ENCODE measurements at places on chromosomes 6 and 20.

DNA sequence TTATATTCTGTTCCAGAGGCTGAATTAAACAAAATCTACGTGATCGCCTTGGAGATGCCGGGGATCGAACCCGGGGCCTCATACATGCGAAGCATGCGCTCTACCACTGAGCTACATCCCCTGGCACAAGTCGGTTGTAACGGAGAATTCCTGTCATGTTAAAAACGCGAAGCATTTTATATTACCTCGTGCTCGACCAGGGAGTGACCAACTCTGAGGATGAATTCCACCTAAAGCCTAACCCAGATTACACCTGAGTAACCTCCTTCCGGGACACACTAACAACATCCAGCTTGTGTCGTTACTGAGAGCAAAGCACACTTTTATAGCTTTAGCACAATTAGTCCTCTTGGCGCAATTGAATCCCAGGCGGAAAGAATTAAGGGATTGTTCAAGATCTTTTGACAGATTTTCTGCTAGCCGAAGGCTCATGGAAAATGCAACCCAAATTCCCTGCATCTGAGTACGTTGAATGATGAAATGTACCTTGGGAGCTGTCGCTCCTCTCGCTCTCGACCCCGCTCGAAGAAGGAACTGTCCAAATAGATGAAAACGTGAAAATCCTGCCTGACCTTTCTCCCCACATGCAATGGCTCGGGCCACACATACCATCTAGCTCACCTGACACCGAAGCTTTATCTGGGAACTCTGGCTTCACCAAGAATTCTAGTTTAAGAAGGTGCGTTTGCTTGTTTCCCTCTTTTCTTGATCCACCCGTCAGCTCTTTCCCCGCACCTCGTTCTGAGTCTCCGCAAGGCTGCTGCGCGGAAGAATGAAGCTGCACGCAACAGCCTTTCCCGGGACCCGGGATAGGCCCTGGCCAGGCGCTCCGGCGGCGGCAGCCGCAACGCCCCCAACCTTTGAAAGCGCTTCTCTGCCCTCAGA lies 148.3 kb downstream of the GPX5 start:
- DNase-seq, result peak; percentile 85

- DNase-seq, result no peak
Observed at GRCh38 chr20:53672484-53673129, 79.0 kb upstream of the ZNF217 start.

DNA sequence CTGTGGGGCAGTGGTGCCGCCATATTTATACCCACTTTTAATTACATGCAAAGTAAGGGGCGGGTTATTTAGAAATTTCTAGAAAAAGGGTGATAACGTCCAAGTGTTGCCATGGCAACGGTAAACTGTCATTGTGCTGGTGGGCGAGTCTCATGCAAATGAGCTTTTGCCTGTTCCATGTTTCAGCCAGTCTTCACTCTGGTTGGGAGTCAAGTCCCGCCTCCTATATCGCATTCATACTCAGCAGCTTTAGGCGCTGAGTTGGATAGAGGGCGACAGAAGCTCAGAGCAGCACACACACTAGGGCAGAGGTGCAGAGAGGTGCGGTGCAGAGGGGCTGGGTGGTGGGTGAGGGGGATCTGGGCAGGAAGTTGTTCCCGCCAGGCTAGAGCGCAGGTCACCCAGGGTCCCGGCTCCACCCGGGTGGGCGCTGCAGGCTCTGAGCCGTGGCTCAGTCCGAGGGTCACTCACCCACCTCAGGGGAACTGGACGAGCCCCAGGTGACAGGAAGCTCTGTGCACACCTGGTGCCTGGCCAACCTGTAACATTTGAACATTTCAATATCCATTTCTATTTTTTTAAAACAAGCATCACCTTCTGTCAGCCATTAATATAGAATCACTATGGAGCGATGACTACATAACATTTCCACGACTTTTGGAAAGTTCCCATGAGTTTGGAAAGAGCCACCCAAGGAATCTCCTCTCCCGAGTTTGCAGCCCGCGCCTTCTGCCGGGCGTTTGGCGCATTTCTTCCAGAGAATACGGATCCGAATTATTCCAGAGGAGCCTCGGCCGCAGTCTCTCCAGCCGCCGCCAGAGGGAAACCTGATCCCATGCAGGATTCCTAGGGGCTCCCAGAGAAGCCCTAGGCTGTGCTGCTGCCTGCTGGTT lies 89.1 kb upstream of the PHACTR3 start:
- peak; percentile 59 for DNase-seq

DNA sequence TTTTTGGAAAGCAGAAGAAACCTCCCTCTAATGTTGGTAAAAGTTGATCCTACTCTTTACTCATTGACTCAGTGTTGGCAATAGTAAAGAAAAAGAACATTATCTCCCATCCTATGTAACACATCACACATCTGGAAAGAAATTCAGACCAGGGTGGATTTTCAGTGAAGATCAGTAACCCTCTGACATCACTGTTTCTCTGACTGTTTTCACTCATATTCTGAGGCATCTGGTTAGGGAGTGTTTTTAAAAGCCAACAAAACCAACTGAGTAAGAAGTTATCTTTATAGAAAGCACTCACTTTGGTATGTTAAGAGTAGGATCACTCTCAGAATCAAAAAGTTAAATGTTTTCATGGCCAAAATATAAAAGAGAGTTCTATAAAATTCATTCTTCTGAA lies 143.6 kb downstream of the DST start:
- DNase-seq, result no peak

GRCh38 chr6:52727908-52728307 lies 35.4 kb downstream of the GSTA2 start:
- no peak for DNase-seq

- no peak for DNase-seq
Observed at GRCh38 chr6:35145757-35146156, 4.6 kb upstream of the TCP11 start.

DNA sequence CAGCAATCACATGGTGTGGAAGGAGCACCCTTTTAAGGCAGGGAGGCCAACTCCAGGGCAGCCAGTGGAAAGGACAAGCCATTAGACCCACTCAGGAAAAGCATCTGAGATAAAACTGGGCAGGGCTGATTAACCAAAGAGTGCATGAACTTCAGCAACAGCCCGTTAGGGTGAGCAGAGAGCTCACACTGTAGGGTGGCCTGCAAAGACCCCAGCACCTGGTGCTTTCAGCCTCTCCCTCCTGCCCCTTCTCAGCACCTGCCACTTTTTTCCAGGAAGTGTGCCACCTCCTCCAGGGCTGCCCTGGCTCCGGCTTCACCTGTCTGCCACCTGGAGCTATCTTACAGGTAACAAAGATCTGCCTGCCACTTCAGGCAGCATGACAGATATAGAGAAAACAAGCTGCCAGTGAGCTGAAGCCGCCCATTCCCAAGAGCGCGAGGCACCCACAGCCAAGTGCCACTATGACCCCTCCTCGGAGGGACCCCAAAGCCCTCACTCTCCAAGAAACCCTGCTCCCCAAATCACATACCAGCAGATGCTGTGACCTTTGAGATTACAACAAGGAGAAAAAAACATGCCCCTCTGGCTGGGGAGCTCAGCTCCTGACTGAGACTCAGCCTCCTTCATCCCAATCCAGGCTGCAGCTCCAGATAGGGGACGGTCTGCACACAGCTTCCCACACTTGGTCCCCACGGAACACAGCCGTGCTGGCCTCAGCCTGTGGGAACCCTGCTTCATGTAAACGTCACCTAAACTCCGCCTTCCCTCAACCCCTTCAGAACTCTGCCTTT lies 71.2 kb downstream of the ABHD12 start:
- DNase-seq, result no peak

GRCh38 chr20:2455771-2456497 lies 14.7 kb downstream of the SNRPB start:
- DNase-seq, result no peak

DNA sequence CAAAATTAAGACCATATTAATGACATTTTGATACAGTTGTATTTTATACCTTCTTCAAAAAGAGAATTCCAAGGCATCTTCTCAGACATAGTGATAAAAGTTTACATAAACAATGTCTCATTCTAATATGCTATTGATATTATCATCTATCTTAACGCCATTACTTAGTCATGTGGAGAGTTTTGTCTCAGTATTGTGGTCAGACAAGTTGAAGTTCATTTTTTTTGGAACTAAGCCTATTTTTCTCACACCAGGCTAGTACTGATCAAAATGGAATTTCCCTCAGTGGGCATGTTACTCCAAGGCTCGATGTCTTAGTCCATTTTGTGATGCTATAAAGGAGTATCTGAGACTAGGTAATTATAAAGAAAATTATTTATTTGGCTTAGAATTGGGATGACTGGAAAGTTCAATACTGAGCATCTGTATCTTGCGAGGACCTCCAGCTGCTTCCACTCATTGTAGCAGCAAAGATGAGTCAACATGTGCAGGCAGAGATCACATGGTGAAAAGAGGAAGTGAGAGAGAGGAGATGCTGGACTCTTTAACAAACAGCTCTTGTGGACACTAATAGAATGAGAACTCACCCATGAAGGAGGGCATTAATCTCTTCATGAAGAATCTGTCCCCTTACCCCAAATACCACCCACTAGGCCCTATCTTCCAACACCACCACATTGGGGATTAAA lies 825.5 kb upstream of the MANEA start:
- DNase-seq, result no peak

DNA sequence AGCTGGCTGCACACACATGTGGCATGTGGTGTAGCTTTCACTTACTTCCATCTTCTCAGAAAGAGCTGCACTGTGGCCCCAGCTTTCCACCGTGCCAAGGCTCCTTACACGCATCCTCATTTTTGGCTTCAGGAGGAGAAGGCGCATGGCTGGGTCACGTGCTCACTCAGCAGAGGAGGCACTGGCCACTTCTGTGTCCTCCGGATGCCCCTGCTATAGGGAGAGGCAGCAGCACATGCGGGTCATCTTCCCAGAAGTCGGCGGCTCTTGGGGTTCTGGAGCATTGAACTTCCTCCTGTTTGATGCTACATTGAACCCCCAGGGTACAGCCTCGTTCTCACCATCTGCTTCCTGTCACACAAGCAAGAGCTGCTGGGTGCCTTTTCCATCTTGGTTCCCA lies 111.3 kb downstream of the FAM120B start:
- no peak for DNase-seq

GRCh38 chr20:64254571-64255360 lies 782 bp upstream of the PCMTD2 start:
- peak; percentile 32 for DNase-seq

- no peak for DNase-seq
Observed at GRCh38 chr20:49028684-49029083, 17.4 kb upstream of the CSE1L start.

- no peak for DNase-seq
Observed at GRCh38 chr6:138991206-138991605, 3.2 kb upstream of the REPS1 start.

GRCh38 chr20:36040571-36040970 lies 72.2 kb downstream of the CNBD2 start:
- no peak for DNase-seq

DNA sequence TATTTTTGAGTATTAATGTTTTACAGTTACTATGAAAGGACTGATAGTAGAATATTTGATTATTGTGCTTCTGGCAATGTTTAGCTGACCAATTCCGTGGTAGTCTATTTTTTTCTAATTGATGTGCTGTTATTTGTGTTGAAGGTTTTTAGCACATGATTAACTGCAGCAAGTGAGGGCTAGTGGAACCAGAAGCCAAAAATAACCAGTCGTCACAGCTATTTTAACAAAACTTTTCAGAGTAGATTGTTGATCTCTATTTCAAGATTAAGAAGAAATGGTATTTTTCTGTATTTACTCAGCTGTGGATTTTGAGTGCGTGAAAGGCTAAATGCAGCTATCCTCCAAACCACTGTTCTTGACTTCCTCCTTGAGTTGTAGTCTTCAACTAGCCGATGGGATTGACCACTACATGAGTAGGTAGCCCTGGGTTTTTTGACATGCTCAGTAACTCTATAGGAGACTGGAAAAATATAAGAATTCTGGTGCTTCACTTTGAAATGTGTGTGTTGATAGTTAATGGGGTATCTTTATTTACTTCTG lies 258.0 kb downstream of the ZFAND3 start:
- no peak for DNase-seq

GRCh38 chr6:56995347-56995902 lies 40.5 kb downstream of the BEND6 start:
- no peak for DNase-seq

- no peak for DNase-seq
Observed at GRCh38 chr20:57648878-57649616, 28.8 kb upstream of the ZBP1 start.

DNA sequence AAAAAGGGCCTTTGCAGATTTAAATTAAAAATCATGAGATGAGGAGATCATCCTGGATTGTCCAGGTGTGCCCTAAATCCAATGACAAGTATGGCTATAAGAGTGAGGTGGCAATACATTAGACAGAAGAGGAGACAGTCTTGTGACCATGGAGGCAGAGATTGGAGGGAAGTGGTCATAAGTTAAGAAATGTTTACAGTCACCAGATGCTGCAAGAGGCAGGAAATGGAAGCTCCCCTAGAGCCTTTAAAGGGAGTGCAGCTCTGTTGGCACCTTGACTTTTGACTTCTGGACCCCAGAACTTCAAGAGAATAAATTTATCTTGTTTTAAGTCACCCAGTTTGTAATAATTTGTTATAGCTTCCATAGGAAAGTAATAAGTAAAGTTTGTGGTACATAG lies 61.1 kb downstream of the HMGN3 start:
- DNase-seq, result no peak

- DNase-seq, result no peak
Observed at GRCh38 chr6:137045222-137045789, 541 bp upstream of the IL20RA start.

Data from stimulated activated CD8-positive, alpha-beta memory T cell treated with anti-CD3 and anti-CD28 coated beads, Interleukin-4, amount 100 ng/mL, for 48 hours (primary cell).